ENCODE measurements at places on chromosomes 2 and 18. TPM values are rescaled to one million over a fixed set of nuclear protein-coding genes. Genes with fewer than 3 reads are reported as not detected.
A peak's percentile ranks its signal among the peaks of the same experiment; 100 is the strongest.

GRCh38 chr2:134178138-134178877, 75.6 kb upstream of the MGAT5 start:
- peaks cover 63% of the 10 kb centered on the region for H3K4me1 ChIP-seq
- no peak overlapping the region for H3K27ac ChIP-seq
- no peak overlapping the region for H3K4me3 ChIP-seq
- H3K27me3 ChIP-seq, result no peaks in the 10 kb centered on the region
- H3K36me3 ChIP-seq, result no peaks in the 10 kb centered on the region

GRCh38 chr2:8333177-8333831, 348.6 kb upstream of the ID2 start:
- H3K27me3 ChIP-seq, result no peaks in the 10 kb centered on the region
- H3K27ac ChIP-seq, result no peak overlapping the region
- no peak for DNase-seq
- H3K4me3 ChIP-seq, result no peak overlapping the region
- no peaks in the 10 kb centered on the region for H3K4me1 ChIP-seq

DNA sequence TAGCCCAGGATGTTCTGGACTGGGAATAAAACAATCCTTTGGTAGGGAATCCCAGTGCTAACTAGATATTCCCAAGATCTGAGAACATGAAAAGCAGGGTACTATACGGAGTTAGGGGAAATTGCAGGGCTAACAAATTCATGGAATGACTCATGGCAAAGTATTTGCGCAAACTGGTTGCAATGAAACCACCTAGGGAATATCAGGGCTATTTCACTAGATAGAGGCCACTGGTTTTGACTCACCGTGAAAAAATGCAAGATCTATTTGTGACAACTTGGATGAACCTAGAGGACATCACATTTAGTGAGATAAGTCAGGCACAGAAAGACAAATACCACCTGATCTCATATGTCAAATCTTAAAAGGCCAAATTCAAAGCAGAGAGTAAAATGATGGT, 233.3 kb downstream of the MBD2 start:
- no peak overlapping the region for H3K27ac ChIP-seq
- no peak overlapping the region for H3K4me3 ChIP-seq
- no peak for DNase-seq

DNA sequence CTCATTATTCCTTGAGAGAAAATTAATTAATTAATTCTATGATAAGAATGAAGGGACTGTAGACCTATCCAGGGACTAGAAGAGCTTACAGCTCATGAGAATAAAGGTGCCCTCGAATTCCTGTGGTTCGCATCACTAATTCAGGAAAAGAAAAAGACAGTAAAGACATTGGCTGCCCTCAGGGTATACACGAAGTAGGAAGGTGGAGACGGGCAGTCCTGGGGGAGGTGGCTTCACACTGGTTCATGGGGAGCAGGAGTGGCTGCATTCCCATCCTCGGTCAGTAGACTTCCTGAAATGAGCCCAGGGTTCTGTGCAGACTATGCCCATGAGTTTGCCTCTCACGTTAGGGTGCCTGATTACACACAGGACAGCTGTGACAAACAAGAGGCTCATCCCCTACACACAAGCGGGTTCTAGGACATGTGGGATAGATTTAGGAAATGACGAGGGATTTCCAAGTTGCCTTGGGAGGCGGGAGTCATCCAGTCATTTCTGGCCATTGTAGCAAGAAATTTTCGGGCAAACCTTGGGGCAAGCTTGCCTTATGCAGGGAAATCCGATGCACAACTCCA, 282.2 kb downstream of the CYP26B1 start:
- H3K4me1 ChIP-seq, result no peaks in the 10 kb centered on the region
- no peaks in the 10 kb centered on the region for H3K36me3 ChIP-seq
- no peak overlapping the region for H3K4me3 ChIP-seq

GRCh38 chr2:383888-384287, 96.0 kb upstream of the ALKAL2 start:
- H3K27ac ChIP-seq, result no peak overlapping the region
- H3K4me3 ChIP-seq, result no peak overlapping the region

DNA sequence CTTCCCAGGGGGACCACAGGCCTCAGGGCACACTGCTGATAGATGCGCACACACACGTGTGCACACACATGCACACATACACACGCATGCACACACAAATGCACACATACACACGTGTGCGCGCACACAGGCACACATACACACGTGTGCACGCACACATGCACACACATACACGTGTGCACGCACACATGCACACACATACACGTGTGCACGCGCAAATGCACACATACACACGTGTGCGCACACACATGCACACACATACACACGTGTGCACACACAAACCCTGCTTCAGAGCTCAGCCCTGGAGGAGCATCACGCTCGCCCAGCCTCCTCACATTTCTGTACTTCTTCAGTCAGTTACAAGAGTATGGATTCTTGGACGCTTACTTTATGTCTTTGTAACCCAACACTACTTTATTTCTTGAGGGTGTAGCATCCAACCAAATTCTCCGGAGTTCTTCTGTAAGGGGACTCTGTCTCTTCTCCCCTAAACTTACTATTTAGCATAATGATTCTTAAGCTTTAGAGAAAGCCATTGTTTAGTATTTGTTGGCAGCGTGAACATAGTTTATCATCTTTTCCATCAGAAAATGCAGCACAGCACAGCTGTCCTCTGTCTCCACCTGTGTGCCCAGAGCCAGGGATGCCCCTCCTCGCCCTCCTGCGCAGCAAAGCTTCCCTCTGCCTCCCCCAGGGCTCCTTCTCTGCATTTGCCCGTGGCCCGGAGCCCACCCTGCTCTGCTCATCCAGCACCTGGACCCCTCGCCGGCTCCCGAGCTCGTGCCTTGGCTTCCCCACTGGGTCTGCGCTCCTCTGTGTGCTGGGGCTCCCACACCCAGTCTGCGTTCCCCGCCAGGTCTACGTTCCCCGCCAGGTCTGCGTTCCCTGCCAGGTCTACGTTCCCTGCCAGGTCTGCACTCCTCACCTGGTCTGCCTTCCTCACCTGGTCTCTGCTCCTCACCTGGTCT, 74.4 kb upstream of the CTDP1 start:
- H3K27me3 ChIP-seq, result no peaks in the 10 kb centered on the region
- no peak overlapping the region for H3K4me3 ChIP-seq
- peaks cover 13% of the 10 kb centered on the region for H3K4me1 ChIP-seq
- no peak overlapping the region for H3K27ac ChIP-seq

DNA sequence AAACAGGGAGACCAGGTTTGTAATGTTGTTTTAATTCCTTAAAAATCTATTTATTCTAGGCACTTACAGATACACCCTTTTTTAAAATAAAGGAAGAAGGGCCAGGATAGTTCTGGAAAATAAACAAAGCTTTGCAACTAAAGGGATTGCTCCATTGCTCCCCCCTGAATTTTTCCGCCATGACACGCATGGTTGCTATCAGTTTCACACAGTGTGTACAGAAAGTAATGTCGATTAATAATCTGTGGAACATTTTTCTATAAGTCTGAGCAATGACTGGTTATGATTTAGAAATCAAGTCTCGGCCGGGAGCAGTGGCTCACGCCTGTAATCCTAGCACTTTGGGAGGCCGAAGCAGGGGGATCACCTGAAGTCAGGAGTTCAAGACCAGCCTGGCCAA, 90.8 kb downstream of the GAREM1 start:
- no peaks in the 10 kb centered on the region for H3K4me1 ChIP-seq
- H3K4me3 ChIP-seq, result no peak overlapping the region
- no peaks in the 10 kb centered on the region for H3K36me3 ChIP-seq
- H3K27me3 ChIP-seq, result no peaks in the 10 kb centered on the region
- DNase-seq, result no peak

GRCh38 chr2:206443735-206444527, 599 bp downstream of the ADAM23 start:
- peak; percentile 19 for DNase-seq
- H3K27ac ChIP-seq, result peak overlapping the region; percentile 76
- peak overlapping the region; percentile 41 for H3K4me3 ChIP-seq
- H3K4me1 ChIP-seq, result peaks cover 8% of the 10 kb centered on the region

GRCh38 chr18:41395695-41396094, 559.3 kb upstream of the PIK3C3 start:
- no peaks in the 10 kb centered on the region for H3K36me3 ChIP-seq
- H3K27ac ChIP-seq, result no peak overlapping the region
- DNase-seq, result no peak
- H3K27me3 ChIP-seq, result no peaks in the 10 kb centered on the region

DNA sequence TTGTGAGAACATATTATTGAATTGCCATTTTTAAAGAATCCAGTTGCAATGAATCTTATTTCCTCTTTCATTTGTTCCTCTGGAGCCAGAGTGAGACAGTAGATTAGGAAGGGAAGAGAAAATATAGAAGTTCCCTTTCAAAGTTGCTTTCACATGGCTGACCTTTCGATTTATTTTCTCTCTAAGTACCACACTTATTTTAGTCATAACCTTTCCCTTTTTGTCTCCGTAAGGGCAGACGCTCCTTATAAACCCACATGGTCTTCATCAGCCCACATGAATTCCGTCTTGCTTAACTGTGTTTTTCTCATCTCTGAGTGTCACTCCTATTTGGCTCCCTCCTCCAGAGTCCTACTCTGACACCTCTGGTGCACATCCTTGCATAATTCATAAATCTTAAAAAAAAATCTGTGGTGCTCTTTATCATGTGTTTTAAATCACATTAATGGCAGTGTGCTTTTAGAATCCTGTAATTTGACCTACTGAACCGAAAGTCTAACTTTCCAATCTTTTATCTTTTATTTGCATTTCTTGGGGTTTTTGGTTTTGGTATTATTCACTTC, 38.5 kb upstream of the ZNF396 start:
- no peaks in the 10 kb centered on the region for H3K4me1 ChIP-seq
- no peak overlapping the region for H3K27ac ChIP-seq
- no peaks in the 10 kb centered on the region for H3K36me3 ChIP-seq

DNA sequence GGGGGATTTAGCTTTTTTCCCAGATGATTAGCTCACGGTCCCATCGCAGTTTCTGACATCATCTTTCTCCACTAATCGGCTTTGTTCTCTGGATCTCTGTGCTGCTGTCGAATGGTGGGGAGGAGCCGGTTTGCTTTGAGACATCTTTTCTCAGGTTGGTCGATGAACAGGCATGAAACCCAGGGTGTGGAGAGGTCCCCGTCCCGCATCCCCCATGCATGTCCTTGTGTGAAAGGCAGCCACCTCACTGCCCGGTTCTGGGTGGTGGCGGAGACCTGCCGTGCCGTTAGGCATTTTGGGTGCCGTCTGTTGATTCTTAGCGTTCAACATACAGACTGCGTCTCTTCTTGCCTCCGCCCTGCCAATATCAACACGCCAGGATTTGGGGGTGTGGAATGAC, 57.8 kb downstream of the CTDP1 start:
- no peaks in the 10 kb centered on the region for H3K4me1 ChIP-seq
- no peak for DNase-seq
- peaks cover 5% of the 10 kb centered on the region for H3K36me3 ChIP-seq
- no peaks in the 10 kb centered on the region for H3K27me3 ChIP-seq
- no peak overlapping the region for H3K4me3 ChIP-seq

DNA sequence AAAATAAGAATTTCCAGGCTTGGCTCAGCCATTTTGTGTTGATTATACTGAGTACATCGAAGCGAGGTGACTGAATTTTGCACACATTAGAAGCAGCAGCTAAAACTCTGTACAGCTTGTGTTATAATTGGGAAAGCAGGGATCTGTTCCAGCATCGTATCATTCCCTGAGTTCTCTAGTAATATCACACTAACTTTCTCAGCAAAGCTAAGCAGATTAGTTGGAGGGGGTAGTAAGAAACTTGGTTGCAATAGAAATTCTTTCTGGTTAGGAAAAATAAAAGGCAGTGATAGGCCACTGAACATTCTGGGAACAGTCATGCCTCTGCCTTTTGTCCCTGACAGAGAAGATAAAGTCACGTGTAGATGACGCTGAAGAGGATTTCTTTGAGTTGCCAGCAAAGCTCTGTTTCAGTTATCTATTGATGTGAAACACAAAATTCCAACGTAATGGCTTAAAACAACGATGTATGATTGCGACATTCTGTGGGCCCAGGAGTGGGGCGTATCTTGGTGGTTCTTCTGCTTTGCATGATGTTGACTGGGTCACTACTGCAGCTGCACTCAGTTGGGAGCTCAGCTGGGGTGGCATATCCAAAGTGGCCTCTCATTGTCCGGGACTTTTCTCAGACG, 202.1 kb upstream of the MEX3C start:
- H3K4me3 ChIP-seq, result no peak overlapping the region
- no peak overlapping the region for H3K27ac ChIP-seq
- H3K27me3 ChIP-seq, result peaks cover 3% of the 10 kb centered on the region
- H3K36me3 ChIP-seq, result no peaks in the 10 kb centered on the region

DNA sequence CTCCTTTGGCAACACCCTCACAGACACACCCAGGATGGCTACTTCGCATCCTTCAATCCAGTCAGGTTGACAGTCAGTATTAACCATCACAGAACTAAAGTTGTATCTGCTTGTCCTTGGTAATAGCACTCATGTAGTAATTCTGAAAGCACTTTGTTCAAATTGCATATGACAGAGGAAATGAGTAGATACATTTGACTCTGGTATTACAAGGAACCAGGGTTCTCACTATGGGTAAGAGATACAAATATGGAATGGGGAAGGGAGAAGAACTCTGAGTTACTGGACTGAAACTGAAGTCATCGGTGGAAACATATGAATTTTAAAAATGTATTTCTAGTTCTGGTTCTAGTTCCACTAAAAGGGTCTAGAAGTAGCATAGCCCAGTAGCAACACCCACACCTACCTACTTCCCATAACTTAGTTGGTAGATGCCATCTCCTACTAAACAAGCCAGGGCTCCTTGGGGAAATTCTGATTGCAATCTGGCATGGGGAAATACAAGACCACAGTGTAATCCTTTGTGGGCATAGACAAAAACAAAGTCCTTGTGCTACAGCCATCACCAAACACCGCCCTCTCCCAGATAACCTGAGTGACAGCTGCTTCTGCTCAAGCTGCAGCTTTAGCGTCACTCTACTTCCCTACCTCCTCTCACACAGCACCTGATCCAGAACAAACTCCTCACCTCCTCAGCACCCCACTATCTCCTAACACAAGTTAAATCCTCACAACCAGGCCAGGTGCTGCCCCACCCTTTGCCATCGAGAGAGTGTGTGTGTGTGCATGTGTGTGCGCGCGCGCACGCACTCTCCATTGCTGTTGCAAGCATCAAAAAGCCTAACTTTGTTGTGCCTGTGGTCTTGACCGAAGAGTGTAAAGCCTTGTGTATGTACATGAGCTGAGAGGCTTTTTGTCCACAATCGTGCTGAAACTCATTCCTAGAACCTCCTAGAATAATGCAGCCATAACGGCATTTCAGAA, 31.4 kb upstream of the CD226 start:
- H3K27me3 ChIP-seq, result no peaks in the 10 kb centered on the region
- no peaks in the 10 kb centered on the region for H3K36me3 ChIP-seq
- H3K4me1 ChIP-seq, result peaks cover 13% of the 10 kb centered on the region
- DNase-seq, result no peak

GRCh38 chr2:128362889-128363228, 44.2 kb upstream of the HS6ST1 start:
- H3K27ac ChIP-seq, result no peak overlapping the region
- no peaks in the 10 kb centered on the region for H3K4me1 ChIP-seq
- H3K36me3 ChIP-seq, result no peaks in the 10 kb centered on the region
- H3K4me3 ChIP-seq, result no peak overlapping the region
- H3K27me3 ChIP-seq, result no peaks in the 10 kb centered on the region

GRCh38 chr2:44748-45341, 1.5 kb downstream of the FAM110C start:
- peaks cover 29% of the 10 kb centered on the region for H3K27me3 ChIP-seq
- peak overlapping the region; percentile 47 for H3K4me3 ChIP-seq
- no peaks in the 10 kb centered on the region for H3K36me3 ChIP-seq

LDLRAD4 gene
- 34.0 TPM for total RNA-seq

RAB6C gene
- total RNA-seq, result 0.30 TPM
